ENCODE measurements at places on chromosomes 3 and 15.

GRCh38 chr15:73329501-73330200 is 39.1 kb downstream of the HCN4 start:
- no peak for DNase-seq

GRCh38 chr3:191624299-191624698 is 163.3 kb downstream of the PYDC2 start:
- no peak for DNase-seq

DNA sequence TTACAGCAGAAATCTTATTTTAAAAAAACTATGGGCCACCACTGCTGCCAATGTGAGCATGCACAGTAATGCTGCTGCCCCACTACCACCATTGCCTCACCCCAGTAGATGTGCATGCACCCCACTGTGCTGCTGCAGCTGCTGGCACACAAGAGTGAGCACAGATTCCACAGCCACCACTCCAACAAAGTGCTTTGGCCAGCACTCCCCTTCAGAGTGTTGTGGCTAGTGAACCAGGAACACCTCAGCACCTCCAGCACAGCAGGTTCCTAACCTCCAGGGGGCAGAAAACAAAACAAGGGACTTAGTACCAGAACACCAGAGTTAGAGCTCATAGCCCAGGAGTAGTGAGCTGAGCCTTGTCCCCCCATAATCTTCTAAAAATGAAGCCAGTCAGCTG is 629.6 kb downstream of the PYDC2 start:
- peak; percentile 5 for DNase-seq

DNA sequence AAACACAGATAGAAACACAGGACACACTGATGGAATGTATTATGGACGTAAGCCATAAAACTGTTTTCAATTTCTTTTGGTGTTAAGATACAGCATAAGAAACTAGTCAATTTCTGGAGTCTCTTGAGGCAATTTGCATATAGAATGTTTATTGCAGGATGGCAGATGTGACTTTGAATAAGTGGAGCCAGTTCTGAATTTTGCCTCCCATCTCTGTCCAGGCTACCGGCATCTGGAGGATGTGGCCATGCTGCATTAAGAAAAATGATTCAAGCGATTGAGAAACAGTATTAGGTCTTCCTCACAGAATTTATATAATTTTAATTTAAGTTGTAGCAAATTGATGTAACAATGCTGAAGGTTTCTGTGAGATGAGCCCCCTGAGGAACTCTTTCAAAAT is 81.5 kb downstream of the CHST2 start:
- no peak for DNase-seq

DNA sequence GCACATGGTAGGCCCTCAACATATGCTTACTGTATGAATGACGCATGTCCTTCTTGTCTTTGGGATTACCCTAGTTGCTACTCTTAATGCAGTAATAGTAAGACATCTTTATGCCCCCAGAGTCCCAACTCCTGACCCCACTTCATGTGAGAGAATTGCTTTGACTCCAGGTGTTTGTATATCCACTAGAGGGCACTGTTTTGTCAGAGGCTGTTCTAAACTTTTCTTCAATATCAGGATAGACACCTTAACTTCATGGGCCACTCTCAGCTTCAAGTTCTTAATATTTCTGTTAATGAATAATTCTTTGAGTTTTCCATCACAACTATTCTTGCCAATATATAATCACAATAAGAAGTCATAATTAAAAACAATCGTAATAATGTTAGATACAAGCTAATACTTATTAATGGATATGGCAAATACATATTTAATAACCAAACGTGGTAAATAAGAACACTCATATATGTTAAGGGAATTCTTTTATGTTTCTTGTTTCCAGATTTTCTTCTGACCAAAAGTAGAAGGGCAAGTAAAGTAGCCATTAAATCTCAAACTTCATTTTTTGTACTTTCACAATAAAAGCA is 337.2 kb upstream of the DNAJC19 start:
- DNase-seq: no peak

DNA sequence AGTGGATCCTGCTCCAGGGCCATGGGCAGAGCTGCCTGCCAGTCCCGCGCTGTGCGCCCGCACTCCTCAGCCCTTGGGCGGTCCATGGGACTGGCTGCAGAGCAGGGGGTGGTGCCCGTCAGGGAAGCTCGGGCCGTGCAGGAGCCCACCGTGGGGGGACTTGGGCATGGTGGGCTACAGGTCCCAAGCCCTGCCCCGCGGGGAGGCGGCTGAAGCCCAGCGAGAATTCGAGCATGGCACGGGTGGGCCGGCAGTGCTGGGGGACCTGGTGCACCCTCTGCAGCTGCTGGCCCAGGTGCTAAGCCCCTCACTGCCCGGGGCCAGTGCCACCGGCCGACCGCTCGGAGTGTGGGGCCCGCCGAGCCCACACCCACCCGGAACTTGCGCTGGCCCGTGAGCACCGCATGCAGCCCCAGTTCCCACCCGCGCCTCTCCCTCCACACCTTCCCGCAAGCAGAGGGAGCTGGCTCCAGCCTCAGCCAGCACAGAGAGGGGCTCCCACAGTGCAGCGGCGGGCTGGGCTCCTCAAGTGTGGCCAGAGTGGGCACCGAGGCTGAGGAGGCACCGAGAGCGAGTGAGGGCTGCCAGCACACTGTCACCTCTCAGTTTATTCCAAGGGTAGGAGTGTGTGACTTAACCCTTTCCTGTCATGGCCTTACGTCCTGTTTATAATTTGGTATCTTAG is 129.3 kb downstream of the TMEM108 start:
- DNase-seq: no peak

DNA sequence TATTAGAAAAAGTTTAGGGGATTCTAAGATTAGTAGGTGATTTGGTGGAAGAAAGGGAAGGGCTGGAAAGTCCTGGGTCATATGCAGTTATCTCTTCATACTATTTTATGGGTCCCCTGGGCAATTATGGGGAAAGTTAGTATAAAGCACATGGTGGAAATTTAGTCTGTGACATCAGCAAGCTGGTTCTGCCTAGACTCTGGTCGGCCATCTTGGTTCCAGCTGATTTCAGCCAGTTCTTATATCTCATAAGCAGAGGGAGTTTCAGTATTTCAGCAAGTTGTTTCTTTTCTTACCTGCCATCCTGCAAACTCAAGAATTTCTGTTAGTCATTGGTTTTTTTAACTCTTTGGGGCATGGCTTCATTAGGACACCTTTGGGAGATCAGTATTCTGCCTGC is 1.0 kb upstream of the LYZL4 start:
- DNase-seq: no peak

DNA sequence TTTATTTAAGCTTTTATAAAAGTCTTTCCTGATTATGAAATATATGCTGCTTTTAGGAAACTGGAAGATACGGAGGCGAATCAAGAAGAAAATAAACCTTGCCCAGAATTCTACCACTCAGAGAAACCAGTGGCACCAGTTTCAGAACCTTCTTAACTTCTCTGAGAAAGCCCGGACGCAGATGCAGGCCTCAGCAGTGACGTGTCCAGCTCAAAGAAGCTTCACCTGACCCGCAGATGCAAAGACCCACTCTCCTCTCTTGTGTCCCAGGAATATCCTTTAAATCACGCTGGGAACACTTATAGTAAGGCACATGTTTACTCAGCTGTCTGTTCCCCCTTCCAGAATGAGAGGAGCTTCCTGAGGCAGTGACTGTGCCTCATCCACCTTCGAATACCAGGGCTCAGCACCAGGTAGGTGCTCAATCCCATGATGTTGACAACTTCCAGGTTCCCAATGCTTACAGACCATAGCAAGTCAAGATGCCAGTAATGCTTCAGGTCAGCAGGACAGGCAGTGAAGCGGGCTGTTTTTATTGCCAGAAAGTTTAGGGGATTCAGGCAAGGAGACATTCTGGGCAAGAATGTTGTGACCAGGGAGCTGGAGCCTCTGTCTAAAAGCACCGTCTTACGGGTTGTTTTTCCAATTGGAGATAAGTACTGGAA is 39.9 kb upstream of the LDHAL6B start:
- DNase-seq: no peak

- DNase-seq: no peak
Observed at GRCh38 chr15:68844856-68845550, 24.3 kb upstream of the ANP32A start.

DNA sequence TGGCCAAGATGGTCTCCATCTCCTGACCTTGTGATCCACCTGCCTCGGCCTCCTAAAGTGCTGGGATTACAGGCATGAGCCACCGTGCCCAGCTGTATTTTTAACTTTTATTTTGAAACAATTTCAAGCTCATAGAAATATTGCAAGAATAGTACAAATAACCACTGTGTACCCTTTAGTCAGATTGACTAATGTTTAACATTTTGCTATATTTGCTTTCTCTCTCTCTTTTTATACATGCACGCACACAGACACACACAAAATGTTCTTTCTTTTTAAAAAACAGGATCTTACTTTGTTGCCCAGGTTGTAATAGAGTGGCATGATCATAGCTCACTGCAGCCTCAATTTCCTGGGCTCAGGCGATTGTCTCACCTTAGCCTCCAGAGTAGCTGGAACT is 25.5 kb upstream of the DPPA4 start:
- no peak for DNase-seq

DNA sequence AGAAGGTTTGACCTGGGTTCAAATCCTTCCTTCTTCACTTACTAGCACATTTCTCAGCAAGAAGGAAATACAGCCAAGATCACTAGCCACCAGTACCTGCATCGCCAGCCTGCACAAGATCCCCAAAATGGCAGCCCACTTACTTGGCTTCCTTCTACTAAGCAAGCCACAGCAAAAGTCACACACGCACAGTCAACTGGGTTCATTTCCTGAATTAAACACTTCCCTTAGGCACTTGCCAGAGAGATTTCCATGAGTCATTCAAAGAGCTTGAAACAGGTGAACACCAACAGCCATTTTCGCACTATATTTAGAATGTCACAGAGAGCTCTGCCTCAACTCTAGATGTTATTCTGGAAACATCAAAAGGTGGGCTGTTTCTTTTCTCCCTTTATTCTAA is 42.6 kb downstream of the MGLL start:
- peak; percentile 39 for DNase-seq
